Immature natural killer cell (primary cell): ENCODE measurements at places on chromosomes 5 and 9.

DNA sequence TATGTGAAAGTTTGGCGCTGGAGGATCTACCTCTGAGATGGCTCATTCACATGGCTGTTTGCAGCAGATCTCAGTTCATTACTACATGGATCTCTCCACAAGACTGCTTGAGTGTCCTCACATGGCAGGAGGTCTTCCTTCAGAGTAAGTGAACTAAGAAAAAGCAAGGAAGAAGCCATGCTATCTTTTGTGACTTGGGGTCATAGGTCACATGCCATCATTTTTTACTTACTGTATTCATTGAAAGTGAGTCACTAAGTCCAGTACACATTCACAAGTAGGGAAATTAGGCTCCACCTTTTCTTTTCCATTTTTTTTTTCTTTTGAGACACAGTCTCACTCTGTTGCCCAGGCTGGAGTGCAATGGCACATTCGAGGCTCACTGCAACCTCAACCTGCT is 8.7 kb upstream of the CDKN2AIPNL start:
- no peak for DNase-seq

DNA sequence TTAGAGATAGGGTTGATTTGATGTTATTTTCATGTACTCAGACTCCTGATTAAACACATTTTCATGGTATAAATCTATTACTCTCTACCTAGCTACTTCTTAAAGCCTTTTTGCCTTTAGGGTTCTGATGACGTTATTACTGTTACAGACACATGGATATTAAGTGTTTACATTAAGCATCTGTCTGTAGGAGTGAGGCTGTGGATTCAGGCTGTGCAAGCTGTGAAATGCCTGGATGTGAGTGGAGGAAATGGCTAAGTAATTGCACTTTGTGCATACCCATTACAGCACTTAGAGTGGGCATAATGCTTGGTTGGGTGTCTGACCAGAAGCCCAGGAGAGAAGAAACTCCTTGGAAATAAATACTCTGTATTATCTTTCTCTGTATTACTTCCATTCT is 186.8 kb downstream of the SNX18 start:
- no peak for DNase-seq

DNA sequence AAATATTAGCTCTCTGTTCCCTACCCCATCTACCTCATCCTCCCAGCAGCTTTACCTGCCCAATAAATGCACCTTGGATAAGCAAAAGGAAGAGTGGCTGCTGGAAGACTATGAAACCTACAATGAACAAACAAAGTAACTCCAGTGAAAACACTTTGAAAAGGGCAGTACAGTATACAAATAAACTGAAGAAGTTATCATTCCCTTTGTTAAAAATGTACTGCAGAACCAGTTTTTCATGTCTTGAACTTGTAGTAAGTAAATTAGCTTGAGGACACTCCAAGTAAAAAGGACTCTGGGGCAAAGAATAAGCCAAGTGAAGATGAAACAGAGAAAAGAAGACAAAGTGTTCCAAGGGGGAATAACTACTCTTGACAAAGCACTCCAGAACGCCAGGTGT is 457.1 kb downstream of the DTWD2 start:
- no peak for DNase-seq

GRCh38 chr9:106310782-106311181 is 552.2 kb upstream of the ZNF462 start:
- peak; percentile 47 for DNase-seq

- no peak for DNase-seq
These were observed 379.1 kb downstream of the ENC1 start for GRCh38 chr5:74261421-74261820.

- no peak for DNase-seq
These were observed 19.8 kb downstream of the DYNC2I2 start for GRCh38 chr9:128636556-128637530.

- DNase-seq = no peak
These were observed 240.4 kb upstream of the RAI14 start for GRCh38 chr5:34415559-34416198.

GRCh38 chr9:37922363-37923117 is 18.6 kb upstream of the SLC25A51 start:
- no peak for DNase-seq

DNA sequence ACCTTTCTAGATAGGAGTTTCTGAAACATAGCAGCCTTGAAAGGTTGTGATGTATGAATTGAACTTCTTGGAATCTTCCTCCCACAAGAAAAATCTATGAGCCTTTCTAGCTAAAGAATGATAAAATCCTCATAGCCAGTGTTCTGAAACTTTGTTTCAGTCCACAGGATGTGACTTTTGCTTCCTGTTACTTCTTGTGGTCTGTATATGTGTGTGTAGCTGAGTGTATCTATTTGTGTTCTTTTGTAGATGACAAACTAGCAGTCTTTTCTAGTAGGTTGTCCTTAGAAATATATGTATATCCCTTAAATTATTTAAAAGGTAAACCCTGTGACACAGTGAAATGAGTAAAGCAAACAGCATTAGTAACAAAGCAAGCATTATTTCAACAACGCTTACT is 188.8 kb downstream of the MRPS30 start:
- DNase-seq = no peak

DNA sequence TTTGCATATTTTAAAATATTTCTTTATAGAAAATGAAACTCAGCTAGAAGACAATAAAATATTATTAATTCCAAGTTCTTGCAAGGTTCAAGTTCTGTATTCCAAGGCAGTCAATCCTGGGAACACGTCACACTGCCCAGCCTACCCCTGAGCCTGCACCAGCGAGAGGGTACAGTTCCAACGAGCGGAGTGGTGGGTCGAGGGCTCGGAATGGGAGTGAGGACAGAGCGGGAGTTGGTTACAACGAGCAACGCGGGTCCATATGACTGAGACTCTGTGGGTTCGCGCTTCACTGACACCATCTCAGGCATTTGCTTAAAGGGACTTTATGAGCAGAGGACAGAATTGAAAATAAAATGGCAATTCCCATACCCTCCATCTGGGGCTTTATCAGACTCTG is 40.0 kb upstream of the SPTLC1 start:
- no peak for DNase-seq

GRCh38 chr5:57559110-57559635 is 76.6 kb upstream of the ACTBL2 start:
- no peak for DNase-seq

DNA sequence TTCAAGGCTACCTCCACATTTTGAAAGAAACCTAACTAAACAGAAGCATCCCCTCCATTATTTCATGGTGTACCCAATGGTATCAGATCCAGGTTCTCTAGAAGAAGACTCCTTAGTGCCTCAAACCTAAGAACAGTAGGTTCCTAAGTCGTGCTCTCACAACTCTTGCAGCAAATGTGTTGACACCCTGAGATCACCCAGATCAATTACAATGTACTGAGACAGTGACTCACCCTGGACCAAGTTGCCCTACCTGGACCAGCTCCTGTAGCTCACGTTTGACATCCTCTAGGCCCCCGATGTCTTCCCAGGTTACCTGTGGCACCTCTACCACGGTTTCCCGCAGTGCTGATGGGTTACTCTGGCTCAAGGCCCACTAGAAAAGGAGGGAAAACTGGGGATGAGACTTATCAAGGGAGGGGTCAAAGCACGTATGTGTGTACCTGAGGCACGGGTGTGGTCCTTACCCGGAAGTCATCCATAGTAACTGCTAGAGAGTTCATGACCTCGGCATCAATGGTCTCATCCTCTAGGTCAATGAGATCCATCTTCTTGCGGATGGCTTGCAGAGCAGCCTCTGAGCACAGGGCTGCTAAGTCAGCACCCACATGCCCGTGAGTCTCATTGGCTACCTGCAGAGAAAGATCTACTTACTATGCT is 11.7 kb downstream of the VCP start:
- DNase-seq = no peak

GRCh38 chr5:160118349-160119141 is 705 bp downstream of the PWWP2A start:
- peak; percentile 47 for DNase-seq

DNA sequence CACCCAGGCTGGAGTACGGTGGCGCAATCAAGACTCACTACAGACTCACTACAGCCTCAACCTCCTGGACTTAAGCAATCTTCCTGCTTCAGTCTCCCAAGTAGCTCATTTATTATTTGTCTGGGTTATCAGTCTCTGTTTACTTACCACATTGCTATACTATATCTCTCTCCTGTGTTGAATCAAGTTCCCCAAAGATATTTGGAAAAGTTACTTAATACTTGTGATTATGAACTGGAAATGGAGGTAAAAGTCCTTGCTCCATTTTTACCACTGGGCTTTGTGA is 55.6 kb downstream of the ANGPTL2 start:
- DNase-seq = no peak

DNA sequence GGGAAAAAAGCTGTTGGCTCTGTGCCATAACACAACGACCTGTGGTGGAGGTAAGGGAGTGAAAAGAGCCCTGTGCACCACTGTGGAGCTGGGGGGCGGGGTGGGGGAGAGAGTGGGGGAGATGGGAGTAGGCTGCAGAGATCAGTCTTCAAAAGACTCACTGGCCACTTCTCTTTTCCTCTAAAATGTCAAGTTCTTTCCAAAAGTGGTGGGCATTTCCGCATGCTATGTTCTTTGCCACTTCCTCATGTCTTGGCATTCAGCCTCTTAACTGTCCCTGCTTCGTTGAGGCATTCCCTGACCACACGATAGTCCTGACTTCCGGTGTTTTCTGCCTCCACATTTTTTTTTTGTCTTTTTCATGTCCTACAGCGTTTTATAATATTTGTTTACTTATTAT is 2.4 kb upstream of the PPP2R2B start:
- DNase-seq = no peak

DNA sequence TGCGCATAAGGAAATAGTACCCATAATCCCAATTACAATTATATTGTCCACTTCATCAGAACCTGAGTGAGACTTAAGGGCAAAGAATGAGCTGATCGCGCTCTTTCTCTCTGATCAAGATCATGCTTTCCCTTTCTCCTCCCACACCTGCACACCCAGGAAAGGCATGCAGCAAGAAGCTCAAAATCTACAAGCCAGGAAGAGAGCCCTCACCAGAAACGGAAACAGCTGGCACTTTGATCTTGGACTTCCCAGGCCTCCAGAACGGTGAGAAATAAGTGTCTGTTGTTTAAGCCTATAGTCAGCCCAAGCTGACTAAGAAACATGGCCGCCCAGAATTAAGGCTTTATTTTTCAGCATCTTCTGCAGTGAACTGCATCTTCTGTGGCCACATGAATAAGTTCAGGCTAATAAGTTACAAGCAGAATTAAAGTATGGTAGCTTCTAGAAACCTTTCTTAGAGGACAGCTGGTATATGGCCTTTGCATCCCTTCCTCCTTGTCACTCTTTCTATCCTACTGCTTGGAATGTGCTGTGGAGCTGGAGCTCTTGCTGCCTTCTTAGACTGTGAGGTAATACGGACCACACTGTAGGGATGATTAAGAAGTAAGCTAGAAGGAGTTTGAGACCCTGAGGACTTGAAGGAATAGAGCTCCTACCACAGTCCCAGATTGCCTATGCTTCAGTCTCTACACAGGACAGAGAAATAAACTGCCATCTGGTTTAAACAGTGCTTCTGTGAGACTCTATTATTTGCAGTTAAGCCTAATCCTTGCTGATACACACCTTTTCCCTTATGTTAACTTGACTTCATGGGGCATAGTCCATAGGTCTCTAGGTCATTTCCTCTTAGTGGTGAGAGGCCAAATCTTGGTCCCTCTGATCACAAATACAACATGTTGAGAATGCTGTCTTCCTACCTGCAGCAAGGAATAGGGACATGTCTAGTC is 17.2 kb downstream of the OR2S2 start:
- DNase-seq = no peak

DNA sequence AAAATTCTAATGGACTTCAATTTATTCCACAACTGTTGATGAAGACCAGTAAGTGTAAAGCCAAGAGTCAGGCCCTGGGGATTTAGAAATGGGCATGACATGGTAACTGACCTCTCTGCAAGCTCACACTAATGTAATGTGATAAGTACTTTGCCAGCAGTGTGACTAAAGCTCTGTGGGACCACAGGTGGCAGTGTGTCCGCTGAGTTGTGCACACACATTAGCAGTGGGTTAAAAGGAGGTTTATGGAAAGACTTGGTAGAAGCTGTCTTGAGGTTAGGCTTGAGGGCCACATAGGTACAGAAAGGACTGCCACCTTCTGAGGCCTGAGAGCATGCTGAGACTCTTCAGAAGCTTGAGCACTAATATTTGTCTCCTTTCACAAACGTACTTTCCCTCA is 67.6 kb downstream of the UBAP1 start:
- no peak for DNase-seq

DNA sequence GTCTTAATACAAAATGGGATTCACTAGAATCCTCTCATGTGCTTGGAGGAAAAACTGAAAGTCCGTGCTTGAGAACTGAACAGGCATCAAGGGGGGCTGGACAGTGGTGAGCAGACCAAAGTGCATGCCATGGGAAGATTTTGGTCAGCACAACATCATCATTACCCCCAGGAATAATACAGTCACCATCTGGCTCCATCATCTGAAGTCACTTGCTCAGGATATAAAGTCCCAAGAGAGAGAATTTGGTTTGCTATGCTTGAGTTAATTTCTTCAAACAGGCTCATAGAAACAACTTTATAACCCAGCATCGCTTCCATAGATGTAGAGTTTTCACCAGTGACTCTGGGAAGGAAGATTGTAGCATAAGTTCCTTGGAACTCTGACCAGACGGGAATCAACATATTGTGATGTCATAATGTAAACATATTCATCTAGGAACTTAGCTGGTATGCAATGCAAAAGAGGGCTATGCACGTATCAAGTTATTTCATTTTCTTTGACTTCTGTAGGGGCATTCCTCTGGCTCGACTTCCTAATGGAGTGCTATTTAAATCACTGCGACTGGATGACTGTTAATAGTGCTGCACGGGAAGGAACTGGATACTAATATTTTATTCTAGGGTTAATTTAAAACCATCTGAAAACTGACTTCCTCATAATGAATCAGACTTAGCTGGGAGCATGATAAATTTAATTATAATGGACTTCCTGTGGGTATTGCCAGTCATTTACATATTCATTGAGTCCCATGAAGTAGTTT is 145.2 kb downstream of the MTRR start:
- no peak for DNase-seq

- no peak for DNase-seq
These were observed 68.6 kb downstream of the SH3PXD2B start for GRCh38 chr5:172385707-172386106.

GRCh38 chr9:4105183-4105582 is 194.7 kb downstream of the GLIS3 start:
- DNase-seq = no peak

GRCh38 chr5:58378613-58379390 is 81.1 kb downstream of the PLK2 start:
- DNase-seq = no peak

DNA sequence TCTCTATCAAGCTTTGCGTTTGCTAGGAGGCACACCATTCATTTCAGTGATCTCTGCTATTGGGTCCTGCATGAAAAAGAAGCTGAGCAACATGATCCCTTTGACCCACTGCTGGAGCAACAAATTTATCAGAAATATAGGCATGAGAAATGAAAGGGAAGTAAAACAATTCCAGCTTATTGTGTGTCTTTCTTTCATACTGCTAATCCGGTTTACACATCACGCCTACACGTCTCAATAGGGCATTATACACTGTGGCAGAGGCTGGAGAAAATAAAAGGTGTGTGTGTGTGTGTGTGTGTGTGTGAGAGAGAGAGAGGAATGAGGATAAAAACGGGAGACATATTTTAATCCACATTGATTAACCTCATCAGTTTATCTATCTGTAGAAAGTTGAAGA is 2.4 kb downstream of the PTCH1 start:
- no peak for DNase-seq
